Stimulated activated CD4-positive, alpha-beta T cell treated with anti-CD3 and anti-CD28 coated beads, TNF-alpha, amount 100 ng/mL, for 4 hours (primary cell): ENCODE measurements at places on chromosomes 5 and 9.

- no peak for DNase-seq
Observed at GRCh38 chr9:224026-224425, 9.4 kb downstream of the DOCK8 start.

DNA sequence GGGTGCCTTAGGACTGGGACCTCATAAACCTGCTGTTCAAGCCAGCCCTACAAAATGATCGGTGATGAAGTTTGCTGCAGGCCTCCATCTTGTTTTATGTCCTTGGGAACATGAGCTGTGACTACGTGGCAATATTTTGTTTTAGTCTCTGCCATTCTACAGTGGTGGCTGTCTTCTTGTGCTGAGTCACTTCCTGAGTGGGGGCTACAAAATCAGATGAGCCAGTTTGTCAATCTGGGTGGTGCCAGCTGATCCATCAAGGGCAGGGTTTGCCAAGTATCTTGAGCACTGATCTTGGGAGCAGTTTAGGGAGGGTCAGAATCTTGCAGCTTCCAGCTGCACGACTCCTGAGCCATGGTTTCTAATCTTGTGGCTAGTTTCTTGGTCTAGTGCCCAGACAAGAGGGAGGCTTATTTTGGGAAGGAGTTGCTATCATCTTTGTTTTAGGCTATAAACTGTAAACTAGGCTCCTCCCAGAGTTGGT is 94.7 kb downstream of the YTHDC2 start:
- DNase-seq: no peak

DNA sequence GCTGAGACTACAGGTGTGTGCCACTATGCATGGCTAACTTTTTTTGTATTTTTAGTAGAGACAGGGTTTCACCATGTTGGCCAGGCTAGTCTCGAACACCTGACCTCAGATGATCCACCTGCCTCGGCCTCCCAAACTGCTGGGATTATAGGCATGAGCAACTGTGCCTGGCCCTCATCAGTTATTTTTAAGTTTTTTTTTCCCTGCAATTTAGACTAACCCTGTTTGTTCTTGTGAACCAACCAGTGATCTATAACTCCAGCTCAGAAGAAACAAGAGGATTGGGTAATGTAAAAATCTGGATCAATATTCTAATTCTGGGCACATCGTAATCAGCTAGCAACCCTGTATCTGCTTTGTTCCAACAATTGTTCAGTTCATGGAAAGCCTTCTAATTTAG is 155.7 kb downstream of the NXNL2 start:
- DNase-seq: no peak

DNA sequence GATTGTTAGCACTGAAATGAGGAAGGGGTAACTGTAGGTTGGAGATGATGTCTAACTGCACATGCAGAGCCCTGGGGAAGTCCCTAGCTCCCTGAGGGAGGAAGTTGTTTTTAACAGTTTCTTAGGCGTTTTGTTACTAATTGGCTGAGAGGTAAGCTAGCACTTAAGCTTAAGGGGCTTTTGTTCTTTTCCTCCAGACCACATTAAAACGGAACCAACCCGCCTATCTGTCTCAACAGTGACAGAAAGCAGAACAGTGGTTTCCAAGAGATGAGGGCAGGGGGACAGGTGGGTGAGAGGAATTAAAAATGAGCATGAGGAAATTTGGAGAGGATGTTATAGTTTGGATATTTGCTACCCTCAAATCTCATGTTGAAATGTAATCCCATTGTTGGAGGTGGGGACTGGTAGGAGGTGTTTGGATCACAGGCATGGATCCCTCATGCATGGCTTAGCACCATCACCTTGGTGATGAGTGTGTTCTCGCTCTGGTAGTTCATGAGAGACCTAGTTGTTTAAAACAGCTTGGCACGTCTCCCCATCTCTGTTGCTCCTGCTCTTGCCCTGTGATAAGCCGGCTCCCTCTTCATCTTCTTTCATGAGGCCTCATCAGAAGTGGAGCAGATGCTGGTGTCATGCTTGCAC is 38.9 kb downstream of the LYRM7 start:
- DNase-seq: no peak

DNA sequence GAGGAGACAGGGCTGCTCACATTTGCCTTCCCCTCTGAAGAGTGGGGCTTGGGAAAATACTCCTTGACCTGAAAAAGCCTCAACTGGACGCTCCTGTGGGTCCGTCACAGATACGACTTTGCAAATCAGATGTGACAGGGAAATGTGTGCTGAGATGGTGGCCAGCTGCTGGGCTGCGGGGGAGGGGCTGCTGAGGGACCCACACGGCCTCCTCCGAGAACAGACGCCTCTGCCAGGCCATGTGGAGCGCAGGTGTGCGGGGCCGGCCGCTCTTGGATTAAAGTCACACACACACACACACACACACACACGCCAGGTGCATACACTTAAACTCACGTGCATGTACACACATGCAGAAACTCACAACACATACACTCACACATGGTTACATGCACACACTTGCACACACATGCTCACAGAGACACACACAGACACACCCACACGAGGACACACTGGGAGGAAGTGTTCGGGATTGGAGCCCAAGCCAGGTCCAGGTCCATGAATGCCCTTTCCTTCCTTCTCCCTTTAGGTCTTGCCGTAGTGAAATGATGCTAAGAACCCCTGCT is 167.4 kb downstream of the GAPVD1 start:
- no peak for DNase-seq
